T-helper 17 cell (primary cell): ENCODE measurements at places on chromosomes 7 and 10.
A peak's percentile ranks its signal among the peaks of the same experiment; 100 is the strongest.

DNA sequence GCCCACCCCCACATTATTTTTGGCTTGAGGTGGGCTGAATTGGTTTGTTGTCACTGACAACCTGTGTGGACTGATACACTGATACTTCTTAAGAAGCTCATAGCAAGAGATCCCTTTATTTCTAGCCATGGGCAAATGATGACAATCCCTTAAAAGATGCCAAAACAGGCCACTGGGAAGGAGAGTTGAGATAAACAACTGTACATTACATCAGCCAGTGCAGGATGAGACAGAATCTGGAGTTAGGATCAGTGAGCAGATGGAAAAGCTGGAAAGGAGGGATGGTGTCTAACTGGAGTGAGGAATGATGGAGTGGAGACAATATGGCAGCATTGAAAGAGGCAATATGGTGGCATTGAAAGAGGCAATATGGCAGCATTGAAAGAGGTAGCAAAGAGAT is 195.9 kb upstream of the LYZL2 start:
- H3K27ac ChIP-seq, result no peak overlapping the region
- peaks cover 7% of the 10 kb centered on the region for H3K27me3 ChIP-seq
- DNase-seq, result no peak
- H3K4me3 ChIP-seq, result no peak overlapping the region
- no peaks in the 10 kb centered on the region for H3K36me3 ChIP-seq

GRCh38 chr10:48759113-48759901 is 74.6 kb downstream of the WDFY4 start:
- DNase-seq, result no peak
- H3K36me3 ChIP-seq, result no peaks in the 10 kb centered on the region
- no peaks in the 10 kb centered on the region for H3K4me1 ChIP-seq
- H3K27ac ChIP-seq, result no peak overlapping the region

- no peaks in the 10 kb centered on the region for H3K27me3 ChIP-seq
- H3K4me3 ChIP-seq, result no peak overlapping the region
- no peak for DNase-seq
- no peak overlapping the region for H3K27ac ChIP-seq
- H3K4me1 ChIP-seq, result no peaks in the 10 kb centered on the region
Observed at GRCh38 chr10:66844176-66844942, 81.5 kb upstream of the LRRTM3 start.

DNA sequence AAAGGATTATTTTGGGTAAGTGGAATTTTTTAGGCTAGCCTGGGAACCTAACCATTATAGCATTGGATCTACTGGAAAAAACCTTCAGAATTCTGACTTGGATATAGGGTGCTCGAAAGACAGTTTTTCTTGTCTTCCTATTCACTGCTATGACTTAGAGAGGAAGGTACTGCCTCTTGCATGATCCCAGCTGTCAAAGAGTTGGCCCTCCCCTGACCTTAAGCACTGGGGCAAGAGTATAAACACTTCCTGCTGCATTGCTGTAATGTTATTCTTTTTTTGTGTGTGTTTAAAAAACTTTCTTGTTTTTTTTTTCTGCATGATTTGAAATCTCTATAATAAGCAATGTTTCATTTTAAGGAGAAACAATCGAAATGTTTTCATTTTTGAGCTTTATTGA is 113.0 kb downstream of the LRMDA start:
- H3K4me1 ChIP-seq, result no peaks in the 10 kb centered on the region
- no peak for DNase-seq
- no peaks in the 10 kb centered on the region for H3K36me3 ChIP-seq
- no peak overlapping the region for H3K4me3 ChIP-seq
- peaks cover 49% of the 10 kb centered on the region for H3K27me3 ChIP-seq
- no peak overlapping the region for H3K27ac ChIP-seq

GRCh38 chr7:47349401-47349800 is 232.5 kb downstream of the TNS3 start:
- H3K36me3 ChIP-seq, result no peaks in the 10 kb centered on the region
- no peak for DNase-seq
- no peak overlapping the region for H3K27ac ChIP-seq
- H3K4me1 ChIP-seq, result no peaks in the 10 kb centered on the region
- peaks cover 6% of the 10 kb centered on the region for H3K27me3 ChIP-seq

GRCh38 chr10:103543617-103544525 is 50.4 kb downstream of the NEURL1 start:
- H3K4me3 ChIP-seq, result peak overlapping the region; percentile 87
- H3K36me3 ChIP-seq, result peaks cover 5% of the 10 kb centered on the region
- DNase-seq, result no peak
- peaks cover 7% of the 10 kb centered on the region for H3K4me1 ChIP-seq
- no peak overlapping the region for H3K27ac ChIP-seq

GRCh38 chr7:4809666-4810065 is 34.2 kb downstream of the AP5Z1 start:
- no peak for DNase-seq
- peaks cover 2% of the 10 kb centered on the region for H3K36me3 ChIP-seq
- peaks cover 38% of the 10 kb centered on the region for H3K27me3 ChIP-seq
- peak overlapping the region; percentile 79 for H3K4me3 ChIP-seq
- H3K4me1 ChIP-seq, result peaks cover 2% of the 10 kb centered on the region
- no peak overlapping the region for H3K27ac ChIP-seq

DNA sequence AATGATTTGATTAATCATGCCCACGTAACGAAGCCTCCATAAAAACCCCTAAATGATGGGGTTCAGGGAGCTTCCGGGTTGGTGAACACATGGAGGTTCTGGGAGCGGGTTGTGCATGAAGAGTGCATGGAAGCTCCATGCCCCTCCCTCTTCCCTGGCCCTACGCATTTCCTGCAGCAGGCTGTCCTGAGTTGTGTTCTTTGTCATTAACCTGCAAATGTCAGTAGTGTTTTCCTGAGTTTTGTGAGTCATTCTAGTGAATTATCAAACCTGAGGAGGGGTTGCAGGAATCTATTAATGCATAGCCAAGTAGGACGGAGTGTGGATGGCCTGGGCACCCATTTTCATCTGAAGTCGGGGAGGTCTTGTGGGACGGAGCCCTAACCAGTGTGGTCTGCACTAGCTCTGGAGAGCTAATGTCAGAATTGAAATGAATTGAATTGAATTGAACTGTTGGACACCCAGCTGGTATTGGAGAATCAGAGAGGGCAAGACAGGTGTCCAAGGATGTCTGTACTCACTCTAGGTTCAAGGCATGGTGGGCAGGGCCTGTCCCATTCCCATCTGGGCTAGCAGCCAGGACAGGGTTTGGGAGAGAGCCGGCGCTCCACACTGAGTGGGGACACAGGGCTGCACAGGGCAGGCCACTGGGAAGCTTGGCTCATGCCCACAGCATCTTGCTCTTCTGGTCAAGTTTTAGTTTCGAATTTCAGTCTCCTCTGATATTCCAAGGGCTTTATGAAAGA is 22.3 kb upstream of the ARHGAP22 start:
- no peak for DNase-seq
- H3K4me3 ChIP-seq, result no peak overlapping the region
- H3K27me3 ChIP-seq, result peaks cover 24% of the 10 kb centered on the region

DNA sequence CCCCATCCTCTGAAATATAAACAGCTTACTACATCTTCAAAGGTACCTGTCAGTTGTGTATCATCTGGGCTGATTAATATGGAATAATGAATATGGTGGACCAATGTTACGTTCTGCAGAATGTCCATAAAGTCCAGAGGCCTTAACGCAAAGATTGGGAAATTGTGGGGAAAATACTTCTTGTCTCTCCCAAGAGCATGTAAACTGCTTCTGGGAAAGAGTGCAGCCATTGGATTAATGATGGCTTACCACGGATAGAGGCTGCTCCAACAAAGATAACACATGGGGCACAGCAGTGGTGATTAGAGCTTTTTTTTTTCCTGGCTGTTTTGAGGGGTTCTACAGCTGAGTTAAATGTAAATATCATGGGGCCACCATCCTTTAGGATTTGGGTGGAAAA is 340.4 kb upstream of the AKR1E2 start:
- DNase-seq, result no peak
- no peak overlapping the region for H3K27ac ChIP-seq
- H3K36me3 ChIP-seq, result no peaks in the 10 kb centered on the region
- H3K4me1 ChIP-seq, result peaks cover 2% of the 10 kb centered on the region
- H3K4me3 ChIP-seq, result no peak overlapping the region

DNA sequence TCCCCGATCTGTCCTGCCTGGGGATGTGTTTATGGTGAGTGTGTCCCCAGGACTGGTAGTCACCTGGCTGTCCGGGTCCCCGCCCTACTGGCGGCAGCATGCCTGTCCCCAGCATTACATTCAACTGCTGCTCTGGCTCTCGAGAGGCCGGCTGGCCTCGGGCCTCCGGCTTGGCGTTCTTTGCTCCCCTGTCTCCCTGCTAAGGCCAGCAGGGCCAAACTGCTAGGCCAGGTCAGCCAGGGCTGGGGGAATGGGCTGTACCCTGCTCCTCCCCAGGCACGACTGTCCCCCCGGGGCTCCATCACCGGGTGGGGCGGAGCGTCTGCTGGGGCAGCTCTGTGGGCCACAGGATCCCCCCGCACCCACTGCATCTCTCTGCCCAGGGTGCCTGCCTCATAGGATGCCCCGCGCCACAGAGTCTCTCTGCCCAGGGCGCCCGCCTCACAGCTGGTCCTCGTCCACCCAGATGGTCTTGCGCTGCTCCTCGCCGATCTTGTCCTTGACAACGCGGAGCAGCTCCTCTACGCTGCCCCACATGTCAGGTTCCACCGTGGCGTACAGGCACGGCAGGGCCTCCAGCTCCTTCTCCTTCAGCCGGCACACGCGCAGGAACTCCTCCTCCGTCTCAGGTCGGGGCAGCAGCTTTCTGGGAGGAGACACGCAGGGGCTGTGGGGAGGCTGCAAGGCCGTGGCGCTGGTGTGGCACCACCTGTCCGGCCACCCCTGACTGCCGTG is 62.3 kb upstream of the GNA12 start:
- no peak overlapping the region for H3K4me3 ChIP-seq
- H3K36me3 ChIP-seq, result peaks cover 9% of the 10 kb centered on the region
- H3K4me1 ChIP-seq, result peaks cover 8% of the 10 kb centered on the region
- no peaks in the 10 kb centered on the region for H3K27me3 ChIP-seq

DNA sequence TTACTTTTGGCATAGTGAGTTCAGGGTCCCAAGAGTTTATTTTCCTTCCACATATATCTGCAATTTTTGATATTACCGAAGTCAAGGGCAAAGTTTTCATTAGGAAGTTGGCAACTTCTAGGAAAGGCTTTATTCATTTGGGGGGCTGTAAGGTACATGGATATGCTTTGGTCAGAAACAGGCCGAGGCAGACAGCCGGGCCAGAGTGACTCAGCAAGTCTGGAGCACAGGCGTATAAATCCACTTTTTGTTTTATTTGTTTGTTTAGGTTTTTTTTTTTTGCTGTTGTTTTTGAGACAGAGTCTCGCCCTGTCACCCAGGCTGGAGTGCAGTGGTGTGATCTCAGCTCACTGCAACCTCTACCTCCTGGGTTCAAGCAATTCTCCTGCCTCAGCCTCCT is 3.7 kb downstream of the ZNF680 start:
- peaks cover 3% of the 10 kb centered on the region for H3K36me3 ChIP-seq
- no peak overlapping the region for H3K27ac ChIP-seq
- no peak overlapping the region for H3K4me3 ChIP-seq

DNA sequence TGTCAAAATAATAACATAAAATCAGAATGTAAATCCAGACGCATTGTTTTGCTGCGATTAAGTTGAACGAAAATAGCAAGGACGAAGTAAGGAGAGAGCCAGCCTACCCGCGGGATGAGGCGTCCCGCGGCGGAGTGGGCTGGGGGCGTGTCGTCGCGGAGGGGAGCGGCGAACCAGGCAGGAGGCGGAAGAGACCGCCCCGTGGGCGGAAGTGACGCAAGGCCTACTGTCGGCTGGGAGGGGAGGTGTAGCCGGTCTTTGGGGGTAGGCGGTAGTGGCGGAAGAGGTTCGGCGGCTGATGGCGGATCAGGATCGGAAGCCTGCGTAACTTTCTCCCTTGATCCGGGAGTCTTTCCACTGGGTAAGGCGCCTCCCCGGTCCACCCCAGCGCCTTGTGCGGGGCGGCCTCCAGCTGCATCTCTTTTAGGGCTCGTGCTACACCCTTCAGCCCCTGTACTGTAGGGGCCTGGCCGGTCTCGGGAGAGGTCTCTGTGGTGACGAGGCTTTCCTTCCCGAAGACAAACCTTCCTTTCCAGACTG is at the start of gene TAX1BP1:
TAX1BP1 (plus strand) TSS at position 254 of the 540 bp plus-strand sequence. CDS start 8,363 bp downstream, outside the sequence.
- H3K4me3 ChIP-seq, result peak within 1 kb of the TSS; percentile 98
- peaks cover 8% of the 10 kb centered on the region for H3K36me3 ChIP-seq
- H3K4me1 ChIP-seq, result peaks cover 28% of the 10 kb centered on the region

DNA sequence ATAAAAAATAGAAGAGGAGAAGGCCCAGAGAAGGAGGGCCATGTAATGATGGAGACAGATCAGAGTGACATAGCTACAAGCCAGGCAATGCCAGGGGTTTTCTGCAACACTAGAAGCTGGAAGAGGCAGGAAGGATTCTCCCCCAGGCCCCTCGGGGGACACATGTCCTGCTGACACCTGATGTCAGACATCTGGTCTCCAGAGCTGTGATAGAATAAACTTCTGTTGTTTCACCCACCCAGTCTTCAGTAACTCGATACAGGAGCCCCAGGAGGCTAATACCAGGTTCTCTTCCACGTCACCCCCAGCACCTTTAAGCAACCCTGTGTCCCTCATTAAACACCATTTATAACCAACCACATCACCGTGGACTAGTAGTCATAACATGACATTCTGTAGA is 94.9 kb downstream of the TMEM130 start:
- H3K4me1 ChIP-seq, result peaks cover 3% of the 10 kb centered on the region
- H3K27me3 ChIP-seq, result peaks cover 46% of the 10 kb centered on the region
- DNase-seq, result no peak
- H3K27ac ChIP-seq, result no peak overlapping the region
- H3K4me3 ChIP-seq, result no peak overlapping the region
- H3K36me3 ChIP-seq, result peaks cover 2% of the 10 kb centered on the region

GRCh38 chr10:59672150-59672875 is 37.3 kb downstream of the SLC16A9 start:
- DNase-seq, result no peak
- H3K27ac ChIP-seq, result no peak overlapping the region
- H3K36me3 ChIP-seq, result no peaks in the 10 kb centered on the region

- H3K27me3 ChIP-seq, result no peaks in the 10 kb centered on the region
- H3K4me3 ChIP-seq, result no peak overlapping the region
- peaks cover 3% of the 10 kb centered on the region for H3K36me3 ChIP-seq
Observed at GRCh38 chr7:112238852-112239610, 32.5 kb downstream of the ZNF277 start.

DNA sequence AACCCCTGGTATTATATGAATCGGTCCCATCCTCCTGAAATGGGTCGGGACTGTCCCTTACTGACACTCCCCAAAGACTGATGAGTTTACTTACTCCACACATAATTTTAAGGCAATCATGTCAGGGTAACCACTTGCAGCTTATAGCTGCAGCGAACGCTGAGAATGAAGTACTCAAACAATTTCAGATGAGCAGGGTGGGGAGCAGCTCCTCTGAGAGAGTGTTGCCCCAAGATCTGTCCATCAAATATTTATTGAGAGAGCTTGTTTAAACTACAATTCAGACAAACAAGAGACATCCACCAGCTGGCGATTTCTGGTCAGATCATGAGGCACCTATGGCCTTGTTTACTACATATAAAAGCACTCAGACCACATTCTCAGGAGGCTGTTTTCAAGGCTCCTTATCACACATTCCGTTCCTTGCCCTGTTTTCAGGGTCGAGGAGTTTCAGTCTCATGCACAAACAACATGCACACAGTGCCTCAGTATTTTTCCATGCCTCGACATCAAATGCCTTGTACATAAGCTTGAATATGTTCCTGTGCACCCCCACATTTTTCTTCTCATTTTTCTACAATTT is 80.1 kb downstream of the THSD7A start:
- H3K27ac ChIP-seq, result no peak overlapping the region
- H3K4me1 ChIP-seq, result no peaks in the 10 kb centered on the region
- H3K36me3 ChIP-seq, result no peaks in the 10 kb centered on the region
- DNase-seq, result no peak
- no peak overlapping the region for H3K4me3 ChIP-seq
- H3K27me3 ChIP-seq, result no peaks in the 10 kb centered on the region
